ENCODE measurements at places on chromosomes 1 and 21. TPM values are rescaled to one million over a fixed set of nuclear protein-coding genes. Genes with fewer than 3 reads are reported as not detected.

DNA sequence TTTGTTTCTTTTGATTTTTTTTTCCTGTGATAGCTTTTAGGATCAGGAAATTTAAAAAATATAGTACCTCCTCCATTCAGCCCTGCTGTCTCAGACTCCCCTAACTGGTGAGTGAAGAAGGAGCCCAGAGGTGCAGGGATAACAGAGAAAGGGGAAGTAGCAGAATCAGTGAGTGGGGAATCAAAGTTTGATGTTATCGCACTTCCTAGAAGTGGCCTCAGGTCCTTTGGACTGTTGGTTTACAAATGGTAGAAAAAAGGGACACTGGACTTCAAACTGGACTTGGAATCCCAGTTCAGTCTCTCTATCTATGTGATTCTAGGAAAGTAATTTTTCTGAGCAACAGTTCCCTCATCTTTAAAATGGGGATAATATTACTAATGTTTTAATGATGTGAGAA is 99.5 kb downstream of the FGGY start:
- DNase-seq = no peak

GRCh38 chr1:215407575-215407974 is 159.5 kb upstream of the KCTD3 start:
- no peak for DNase-seq

DNA sequence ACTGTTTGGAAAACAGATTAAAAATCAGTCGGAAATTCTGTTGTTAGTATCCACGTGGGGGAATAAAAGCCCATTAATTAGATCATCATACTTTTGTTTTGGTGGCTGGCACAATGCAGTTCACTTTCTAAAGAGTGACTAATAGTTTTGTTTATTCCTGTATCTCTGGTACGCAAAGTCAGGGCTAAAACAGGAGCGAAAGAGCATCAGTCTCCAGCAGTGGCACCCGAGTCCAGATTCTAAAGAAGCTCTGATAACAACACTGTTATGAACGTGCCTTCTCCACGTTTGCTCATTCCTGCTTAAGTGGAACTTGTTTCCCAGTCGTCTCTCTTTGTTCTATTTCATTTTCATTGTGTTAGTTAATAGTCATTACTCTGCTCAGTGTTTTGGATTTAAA is 69.6 kb downstream of the HSPA13 start:
- DNase-seq = no peak

- DNase-seq = peak; percentile 74
Measured at GRCh38 chr1:47211796-47212269, 20.2 kb downstream of the TAL1 start.

DNA sequence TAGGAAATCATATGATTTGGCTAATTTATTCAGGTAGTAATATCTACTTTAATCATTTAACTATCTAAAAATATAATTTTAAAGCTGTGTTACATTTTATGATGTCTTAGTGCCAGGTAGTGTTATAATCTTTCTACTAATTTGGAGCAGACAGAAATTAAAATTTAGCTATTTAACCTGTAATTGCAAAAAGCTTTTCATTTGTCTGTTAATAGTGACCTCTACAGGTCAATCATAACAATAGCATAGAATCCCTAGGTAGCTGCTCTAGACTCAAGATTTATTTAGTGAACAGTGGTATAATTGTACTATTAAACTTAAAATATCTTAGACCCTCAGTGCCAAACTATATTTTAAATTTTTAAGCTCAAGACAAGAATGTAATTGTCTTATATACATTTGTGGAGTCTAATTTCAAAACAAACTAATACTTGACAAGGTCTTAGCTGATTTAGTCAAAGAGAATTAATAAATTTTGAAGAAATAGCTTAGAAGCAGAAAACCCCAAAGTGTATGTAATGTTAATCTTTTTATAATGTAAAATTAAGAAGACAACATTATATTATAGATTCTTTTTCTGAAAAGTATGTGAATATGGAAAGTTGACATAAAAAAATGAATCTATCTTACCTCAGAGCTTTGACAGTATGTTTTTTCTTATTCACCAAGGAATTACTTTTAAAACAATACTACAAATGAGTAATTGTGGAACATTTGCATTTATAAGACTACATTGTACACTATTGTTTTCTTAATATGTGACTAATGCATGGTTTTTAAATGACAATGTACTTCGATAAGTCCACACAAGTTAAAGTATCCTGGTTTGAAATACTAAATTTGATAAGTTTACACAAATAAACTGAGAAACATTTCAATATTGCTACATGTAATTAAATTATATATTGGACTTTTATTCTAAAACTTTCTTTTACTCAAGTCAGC is 64.1 kb upstream of the RNPC3 start:
- no peak for DNase-seq

Gene OR10X1
- total RNA-seq = not detected
